ENCODE measurements at places on chromosomes 1 and 21.

- DNase-seq: no peak
Observed at GRCh38 chr1:20426371-20426770, 59.6 kb downstream of the CAMK2N1 start.

DNA sequence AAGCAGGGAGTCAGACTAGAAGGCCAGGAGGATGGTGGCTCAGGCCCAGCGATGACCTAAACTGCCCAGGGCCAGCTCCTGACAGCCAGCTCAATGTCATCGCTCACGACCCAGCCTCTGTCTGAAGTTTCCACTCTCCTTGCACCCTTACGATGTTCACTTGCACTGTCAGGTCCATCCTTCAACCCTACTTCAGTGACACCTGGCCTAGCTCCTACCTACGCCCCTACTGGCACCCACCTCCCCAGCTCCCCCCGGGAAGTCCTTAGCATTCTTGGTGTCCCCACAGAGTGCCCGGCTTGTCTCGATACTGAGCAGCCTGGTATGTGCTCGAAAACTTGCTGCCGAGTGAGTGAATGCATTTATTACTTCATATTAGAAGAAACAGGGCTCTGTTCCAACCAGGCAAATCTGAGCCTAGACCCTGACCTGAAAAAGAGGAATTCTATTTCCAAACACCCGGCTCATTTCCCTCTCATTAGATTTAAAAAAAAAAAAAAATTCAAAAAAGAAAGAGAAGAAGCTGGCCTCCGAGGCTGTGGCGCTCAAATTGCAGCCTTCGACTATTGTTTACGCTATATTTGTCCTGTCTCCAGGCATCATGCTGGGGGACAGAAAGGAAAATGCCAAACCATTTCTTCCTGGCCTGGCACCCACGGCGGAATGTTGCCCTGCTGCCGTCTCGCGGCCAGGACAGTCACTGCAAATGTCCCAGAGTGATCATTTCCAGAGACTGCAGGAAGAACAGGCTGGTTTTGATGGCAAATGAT lies 29.8 kb upstream of the LRRC38 start:
- DNase-seq: no peak

- no peak for DNase-seq
Observed at GRCh38 chr1:17572264-17572985, 32.9 kb downstream of the ARHGEF10L start.

DNA sequence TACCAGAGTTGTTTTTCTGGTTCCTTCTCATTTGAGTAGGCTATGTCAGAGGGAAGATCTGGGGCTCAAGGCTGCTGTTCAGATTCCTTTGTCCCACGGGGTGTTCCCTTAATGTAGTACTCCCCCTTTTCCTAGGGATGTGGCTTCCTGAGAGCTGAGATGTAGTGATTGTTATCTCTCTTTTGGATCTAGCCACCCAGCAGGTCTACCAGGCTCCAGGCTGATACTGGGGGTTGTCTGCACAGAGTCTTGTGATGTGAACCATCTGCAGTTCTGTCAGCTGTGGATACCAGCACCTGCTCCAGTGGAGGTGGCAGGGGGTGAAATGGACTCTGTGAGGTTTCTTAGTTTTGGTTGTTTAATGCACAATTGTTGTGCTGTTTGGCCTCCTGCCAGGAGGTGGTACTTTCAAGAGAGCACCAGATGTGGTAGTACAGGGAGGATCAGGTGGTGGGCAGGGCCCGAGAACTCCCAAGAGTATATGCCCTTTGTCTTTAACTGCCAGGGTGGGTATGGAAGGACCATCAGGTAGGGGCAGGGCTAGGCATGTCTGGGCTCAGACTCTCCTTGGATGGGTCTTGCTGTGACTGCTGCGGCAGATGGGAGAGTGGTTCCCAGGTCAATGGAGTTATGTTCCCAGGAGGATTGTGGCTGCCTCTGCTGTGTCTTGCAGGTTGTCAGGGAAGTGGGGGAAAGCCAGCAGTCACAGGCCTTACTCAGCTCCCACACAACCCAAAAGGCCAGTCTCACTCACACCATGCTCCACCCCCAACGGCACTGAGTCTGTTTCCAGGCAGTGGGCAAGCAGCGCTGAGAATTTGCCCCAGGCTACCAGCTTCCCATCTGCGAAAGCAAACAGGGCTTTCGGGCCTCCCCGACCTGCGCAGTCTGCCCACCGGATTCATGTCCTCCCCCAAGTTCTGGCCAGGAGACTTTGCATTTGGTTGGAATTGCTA lies 64.2 kb downstream of the SERINC2 start:
- peak; percentile 58 for DNase-seq

GRCh38 chr1:206753141-206753540 lies 17.4 kb upstream of the IL19 start:
- DNase-seq: no peak

GRCh38 chr1:48442864-48443619 lies 29.0 kb downstream of the SPATA6 start:
- DNase-seq: no peak

DNA sequence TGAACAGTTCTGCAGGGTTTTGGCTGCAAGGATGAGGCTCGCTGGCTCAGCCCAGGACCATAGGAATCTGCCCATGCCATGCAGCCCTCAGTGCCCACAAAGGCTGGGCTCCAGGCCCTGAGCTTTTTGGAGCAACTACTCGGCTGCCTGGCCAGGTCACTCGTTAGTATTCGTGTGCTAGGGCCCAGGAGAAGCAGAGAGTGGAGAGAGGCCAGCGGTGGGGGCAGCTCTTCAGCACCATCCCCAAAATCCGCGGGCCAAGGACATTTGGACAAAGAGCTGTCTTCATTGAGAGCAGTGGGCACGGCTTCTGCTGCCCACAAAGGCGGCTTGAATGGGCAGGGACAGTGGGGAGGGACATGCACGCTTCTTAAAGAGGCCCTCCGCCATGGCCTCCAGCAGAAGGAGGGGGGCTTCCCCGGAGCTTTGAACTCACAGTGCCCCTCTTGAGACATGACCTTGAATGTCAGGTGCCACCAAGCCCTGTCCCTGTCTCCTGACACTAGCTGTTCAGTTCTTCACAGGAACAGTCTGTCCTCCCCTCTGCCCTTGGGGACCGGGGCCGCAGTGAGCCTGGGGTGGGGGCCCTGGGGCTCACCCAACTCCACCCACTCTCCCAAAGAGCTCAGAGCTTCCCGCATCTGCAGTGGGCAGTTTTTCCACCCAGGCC lies 106.1 kb upstream of the ARHGEF16 start:
- no peak for DNase-seq
